ENCODE measurements at places on chromosomes 3 and 15.

- no peak for DNase-seq
Observed at GRCh38 chr3:32392536-32393302, 1.1 kb downstream of the CMTM7 start.

DNA sequence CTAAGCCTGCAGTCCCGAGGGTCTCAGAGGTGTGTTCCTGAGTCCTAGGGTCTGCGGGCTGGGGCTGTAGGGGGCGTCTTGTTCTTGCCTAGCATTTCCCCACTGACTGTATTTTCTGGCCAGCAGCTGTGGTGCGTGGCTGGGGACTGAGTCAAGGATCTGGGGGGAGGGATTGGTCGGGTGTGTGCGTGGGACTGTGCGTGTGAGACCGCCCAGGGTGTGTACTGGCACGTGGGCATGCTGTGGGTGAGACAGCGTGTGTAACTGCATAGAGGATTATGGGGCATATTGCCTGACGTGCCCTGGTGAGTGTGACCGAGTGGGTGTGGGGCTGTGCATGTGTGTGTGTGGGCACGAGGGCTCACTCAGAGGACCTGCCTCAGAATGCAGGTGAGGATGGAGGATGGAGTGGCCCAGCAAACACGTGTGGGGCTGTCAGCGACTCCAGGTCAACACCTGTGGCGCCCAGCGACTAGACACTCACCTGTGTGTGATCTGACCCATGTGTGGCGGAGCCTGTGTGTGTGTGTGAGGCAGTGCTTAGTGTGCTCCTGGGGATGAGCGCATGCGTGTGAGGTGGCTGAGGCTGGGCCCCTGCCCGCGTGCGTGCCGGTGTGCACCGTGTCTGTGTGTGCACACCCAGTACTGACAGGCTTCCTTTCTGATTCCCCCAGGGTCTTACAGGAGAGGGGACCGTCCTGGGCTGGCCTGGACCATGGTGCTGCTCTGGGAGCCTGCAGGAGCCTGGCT lies 20.9 kb downstream of the FBLN2 start:
- DNase-seq: no peak

GRCh38 chr3:31979001-31979697 lies 1.9 kb downstream of the OSBPL10 start:
- no peak for DNase-seq

DNA sequence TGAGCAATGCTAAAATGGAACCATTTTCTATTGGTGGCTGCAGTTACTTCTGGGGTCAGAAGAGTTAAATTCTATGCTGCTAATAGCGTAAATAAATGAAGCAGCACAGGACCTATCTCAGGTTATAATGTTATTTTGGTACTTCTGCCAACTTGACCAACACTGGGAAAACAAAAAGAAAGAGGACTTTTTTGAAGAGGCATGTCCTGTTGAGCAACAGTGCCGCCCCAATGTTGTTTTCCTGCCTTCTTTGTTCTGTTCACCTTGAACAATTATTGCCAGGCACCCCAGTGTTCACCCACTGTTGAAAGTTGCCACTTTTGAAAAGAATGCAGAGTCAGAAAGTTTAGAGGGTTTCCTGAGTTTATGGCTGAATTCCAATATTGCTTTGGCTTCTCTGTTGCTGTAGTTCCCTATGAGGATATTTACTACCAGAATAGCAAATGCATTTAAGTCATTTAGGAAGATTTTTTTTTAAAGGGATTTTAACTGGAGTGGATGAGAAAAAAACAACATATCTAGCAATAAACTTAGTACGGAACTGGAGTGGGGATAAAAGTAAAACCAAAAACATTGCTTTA lies 679.0 kb upstream of the DPPA4 start:
- DNase-seq: no peak

DNA sequence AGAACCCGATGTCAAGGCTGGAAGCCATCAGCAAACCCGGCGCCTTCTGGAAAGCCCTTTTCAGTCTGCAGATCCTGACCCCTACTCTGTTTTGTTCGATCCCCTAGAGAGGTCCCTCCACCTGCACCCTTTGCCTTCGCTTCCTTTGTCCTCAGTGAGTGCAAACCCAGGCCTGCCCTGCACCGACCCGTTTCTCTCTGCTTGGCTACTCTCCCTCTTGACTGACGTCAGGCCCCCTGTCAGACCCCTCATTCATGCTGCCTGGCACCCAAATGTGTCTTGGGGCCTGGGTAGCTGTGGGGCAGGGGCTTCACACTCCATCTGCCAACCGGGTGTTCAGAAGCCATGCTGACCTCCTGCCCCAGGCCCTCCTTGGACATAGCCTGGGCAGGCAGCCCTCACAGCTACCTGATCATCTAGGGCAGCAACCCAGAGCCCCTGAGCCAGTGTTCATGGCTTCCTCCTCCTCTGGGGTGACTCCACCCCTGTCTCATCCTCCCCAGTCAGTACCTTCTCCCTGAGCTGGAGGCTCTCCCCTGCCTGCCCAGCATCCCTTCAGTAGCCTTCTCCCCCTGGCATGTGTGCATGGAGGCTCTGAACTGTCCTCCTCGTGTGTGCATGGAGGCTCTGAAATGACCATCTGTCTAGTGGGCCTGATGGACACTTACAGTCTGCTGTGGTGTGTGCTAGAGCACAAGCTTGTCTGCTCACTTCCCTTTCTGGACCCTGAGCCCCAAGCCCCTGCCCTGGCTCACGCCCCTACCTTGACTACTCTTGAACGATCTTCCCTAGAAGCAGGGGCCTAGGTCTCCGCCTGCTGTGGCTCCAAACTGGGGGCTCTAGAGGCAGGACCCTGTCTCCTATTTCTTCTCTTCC lies 69.4 kb downstream of the EXOG start:
- no peak for DNase-seq

DNA sequence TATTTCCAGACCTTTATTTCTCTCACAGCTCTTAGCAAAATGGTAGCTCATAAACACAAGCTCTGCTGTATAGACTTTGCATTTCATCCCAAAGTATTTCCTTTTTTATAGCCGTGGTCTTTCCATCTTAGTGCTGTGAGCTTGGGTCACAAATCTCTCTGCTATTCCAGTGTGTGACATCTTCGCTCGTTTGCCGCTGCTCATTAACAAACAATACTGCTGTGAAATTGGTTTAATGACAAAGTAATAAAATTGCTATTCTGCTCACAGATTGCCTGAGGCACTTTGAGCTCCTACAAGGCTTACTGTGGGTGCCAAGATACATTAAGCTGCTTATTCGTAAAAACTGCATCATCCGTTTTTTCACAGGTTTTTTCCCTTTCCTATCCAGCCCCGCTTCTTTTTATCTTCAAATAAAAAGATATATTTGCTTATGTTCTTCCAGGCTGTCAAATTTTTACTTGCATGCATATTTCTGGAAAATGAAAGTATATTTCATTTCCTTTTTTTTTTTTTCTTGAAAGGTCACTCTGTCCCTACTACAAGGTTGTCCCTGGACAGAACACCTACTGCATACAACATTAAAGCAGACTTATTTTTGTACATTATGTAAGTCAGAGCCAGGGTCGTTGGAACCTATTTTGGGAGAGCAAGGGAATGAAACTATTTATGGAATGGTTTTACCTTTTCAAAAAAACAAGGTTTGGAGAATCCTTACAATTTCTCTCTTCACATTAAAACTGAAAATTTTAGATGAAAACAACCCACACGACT lies 174.5 kb downstream of the MEIS2 start:
- DNase-seq: no peak

GRCh38 chr15:101003081-101003480 lies 83.9 kb downstream of the LRRK1 start:
- no peak for DNase-seq

GRCh38 chr3:56125358-56126005 lies 342.8 kb downstream of the ERC2 start:
- no peak for DNase-seq
